Stomach (tissue), 19 donors: ENCODE measurements at places on chromosomes 16 and 17. TPM values are rescaled to one million over a fixed set of nuclear protein-coding genes. Genes with fewer than 3 reads are reported as not detected.

GRCh38 chr16:85554114-85554888 lies 58.8 kb upstream of the GSE1 start:
- no peaks in the 10 kb centered on the region for H3K27me3 ChIP-seq
- peak; percentile 73 for DNase-seq
- peaks cover 30% of the 10 kb centered on the region for H3K4me1 ChIP-seq
- no peaks in the 10 kb centered on the region for H3K36me3 ChIP-seq

DNA sequence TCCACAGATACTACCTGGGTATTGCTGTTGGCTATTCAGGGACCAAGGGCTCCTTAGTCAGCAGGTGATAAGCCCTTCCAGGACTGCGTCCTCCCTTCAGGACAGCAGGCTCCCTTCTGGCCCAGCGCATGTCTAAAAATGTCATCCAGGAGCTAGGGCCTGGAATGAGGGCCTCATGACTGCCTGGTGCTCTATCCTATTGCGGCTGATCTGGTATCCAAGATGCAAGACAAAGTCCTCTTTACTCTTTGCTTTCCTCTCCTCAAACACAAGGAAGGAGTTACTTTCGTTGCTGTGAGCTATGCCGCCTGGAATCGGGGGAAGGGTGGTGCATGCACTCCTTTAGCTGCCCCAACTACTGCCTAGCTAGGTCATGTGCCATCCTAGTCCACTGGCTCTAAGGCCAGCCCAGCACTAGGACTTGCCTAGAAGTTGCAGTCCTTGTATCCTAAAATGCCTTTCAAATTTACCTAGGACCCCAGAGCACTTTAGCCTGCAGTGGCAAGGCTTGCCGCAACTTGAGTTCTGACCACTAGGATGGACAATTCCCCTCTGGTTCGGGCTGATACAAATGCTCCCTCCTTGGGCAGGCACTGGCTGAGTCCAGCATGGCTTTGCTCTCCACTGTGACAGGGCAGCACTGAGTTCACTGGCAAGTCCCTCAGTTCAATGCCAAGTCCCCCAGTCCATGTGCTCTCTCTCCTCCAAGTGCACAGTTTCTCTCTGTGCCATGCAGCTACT lies 10.1 kb upstream of the TMEM219 start:
- DNase-seq: no peak
- H3K27me3 ChIP-seq: no peaks in the 10 kb centered on the region
- H3K4me3 ChIP-seq: no peak overlapping the region
- H3K36me3 ChIP-seq: no peaks in the 10 kb centered on the region
- no peak overlapping the region for H3K27ac ChIP-seq

DNA sequence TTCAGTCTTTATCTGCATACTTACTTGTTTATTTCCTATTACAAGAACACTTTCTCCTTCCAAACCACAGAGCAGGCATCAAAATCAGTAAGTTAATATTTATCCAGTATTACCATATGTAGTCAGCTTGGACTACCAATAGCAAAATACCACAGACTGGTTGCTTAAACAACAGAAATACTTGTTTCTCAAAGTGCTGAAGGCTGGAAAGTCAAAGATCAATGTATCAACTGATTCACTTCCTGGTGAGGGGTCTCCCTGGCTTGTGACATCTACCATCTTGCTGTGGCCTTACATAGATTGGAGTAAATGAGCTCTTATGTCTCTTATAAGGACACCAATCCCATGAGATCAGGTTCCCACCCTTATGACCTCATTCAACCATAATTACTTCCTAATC lies 2.6 kb downstream of the STXBP4 start:
- H3K27ac ChIP-seq: no peak overlapping the region

COG4 gene
- polyA plus RNA-seq: 44.6 TPM

KRTAP1-5 gene
- not detected for polyA plus RNA-seq

DNA sequence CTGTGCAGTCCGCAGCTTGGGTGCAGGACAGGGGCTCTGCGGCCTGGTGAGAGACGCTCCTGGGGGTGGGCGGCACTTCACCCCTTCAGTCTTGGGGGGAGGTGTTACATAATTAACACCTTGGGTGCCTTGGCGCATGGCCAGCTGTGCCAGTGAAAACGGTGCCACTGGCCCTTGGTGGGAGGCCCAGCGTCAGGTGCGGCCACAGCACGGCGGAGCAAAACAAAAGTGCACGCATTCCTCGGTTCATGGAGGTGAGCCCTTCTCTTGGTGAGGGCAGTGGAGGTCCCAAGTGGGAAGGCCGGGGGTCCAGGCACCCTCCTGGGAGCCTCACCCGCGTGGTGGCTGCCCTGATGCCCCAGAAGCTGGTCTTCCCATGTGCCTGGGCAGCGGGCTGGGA lies 89.8 kb downstream of the ENGASE start:
- no peaks in the 10 kb centered on the region for H3K36me3 ChIP-seq
- H3K27ac ChIP-seq: no peak overlapping the region
- H3K4me3 ChIP-seq: no peak overlapping the region
- DNase-seq: no peak

DNA sequence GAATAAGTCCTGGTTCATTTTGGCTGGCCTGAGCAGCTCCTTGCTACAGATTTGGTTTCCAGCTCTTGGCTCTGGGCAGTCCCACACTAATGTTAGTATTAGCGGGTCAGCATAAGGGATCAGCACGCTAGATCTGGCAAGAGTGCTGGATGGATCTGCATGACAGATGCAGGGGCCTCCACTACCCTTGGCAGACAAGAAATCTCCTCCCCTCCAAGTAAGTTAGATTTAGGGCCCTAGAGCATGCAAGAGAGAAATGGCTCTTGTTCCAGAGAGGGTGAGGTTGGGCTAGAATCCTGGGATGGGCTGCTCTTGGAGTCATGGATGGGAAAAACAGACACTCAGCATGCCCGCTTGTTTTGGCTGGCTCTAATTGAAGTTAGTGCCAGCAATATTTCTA lies 414.3 kb downstream of the RBFOX1 start:
- no peak overlapping the region for H3K4me3 ChIP-seq
- no peak for DNase-seq
- no peaks in the 10 kb centered on the region for H3K27me3 ChIP-seq
- no peaks in the 10 kb centered on the region for H3K4me1 ChIP-seq

- no peaks in the 10 kb centered on the region for H3K27me3 ChIP-seq
- no peak for DNase-seq
- no peak overlapping the region for H3K27ac ChIP-seq
- H3K4me3 ChIP-seq: no peak overlapping the region
- H3K36me3 ChIP-seq: no peaks in the 10 kb centered on the region
Measured at GRCh38 chr16:11498683-11499082, 88.0 kb downstream of the LITAF start.
